Left renal cortex interstitium (tissue), 4 donors: ENCODE measurements at places on chromosomes 16 and 17.

GRCh38 chr16:88978608-88979346 is 1.8 kb upstream of the CBFA2T3 start:
- DNase-seq, result no peak

DNA sequence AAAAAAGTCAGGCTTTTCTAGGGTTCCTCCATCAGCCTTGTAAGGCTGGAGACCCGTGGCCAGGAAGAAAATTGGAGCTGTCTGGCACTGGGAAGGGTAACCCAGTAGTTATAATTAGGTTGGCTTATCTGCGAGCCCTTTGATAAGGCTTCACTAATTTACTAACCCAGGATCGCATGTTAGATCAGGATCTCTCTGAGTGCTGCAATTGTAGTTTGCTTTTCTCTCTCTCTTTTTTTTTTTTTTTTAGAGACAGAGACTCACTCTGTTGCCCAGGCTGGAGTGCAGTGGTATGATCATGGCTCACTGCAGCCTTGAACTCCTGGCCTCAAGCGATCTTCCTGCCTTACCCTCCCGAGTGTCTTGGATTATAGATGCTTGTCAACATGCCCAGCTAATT is 17.0 kb downstream of the ABCC1 start:
- DNase-seq, result no peak

DNA sequence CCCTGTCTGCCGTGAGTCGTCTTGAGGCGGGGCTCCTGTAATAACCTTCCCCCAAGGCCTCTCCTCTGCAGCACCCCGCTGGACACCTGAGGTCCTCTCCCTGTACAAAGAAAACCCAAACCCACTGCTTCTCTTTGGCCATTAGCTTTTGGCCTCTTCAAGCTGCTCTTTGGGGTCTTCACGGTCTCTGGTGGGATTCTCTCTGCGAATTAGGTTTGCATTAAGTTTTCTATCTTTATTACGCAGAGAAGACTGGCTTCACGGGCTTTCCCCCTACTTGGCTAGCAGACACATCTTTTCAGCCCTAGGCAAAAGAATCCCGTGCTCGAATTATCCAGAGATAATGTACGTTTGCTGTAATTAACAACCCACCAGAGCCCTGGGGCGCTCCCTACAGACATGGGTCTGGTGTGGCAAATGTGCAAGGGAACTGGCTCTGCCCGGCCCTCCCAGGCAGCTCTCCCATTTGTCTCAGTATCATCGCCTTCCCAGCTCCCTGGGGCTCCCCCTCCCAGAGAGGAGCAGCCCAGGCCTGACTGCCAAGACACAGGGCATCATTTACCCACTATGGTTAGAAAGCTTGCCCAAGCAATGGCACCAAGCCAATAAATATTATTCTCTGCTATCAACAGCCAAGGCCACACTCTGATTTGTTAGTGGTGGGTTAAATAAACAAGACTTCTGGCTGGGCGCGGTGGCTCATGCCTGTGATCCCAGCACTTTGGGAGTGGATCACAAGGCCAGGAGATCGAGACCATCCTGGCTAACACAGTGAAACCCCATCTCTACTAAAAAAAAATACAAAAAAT is 24.7 kb upstream of the KLHDC4 start:
- DNase-seq, result no peak

DNA sequence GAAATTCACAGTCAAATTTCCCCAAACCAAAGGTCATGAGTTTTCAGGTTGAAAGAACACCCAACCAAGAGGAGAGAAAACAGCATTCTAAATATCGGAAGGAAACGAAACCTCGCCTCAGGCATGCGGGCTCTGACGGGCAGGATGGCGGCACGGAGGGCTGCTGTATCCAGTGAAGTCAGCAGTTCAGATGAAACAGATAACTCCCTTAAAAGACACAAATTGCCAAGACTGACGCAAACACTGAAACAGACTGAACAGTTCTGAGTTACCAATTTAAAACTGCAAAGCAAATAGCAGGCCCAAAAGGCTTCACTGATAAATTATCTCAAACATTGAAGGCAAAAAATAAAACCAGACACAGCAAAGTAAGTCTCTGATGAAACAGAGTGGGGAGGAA is 20.6 kb upstream of the CDH15 start:
- no peak for DNase-seq
